Hippocampal formation (tissue), 2 donors: ENCODE measurements at places on chromosomes 2 and 18.

DNA sequence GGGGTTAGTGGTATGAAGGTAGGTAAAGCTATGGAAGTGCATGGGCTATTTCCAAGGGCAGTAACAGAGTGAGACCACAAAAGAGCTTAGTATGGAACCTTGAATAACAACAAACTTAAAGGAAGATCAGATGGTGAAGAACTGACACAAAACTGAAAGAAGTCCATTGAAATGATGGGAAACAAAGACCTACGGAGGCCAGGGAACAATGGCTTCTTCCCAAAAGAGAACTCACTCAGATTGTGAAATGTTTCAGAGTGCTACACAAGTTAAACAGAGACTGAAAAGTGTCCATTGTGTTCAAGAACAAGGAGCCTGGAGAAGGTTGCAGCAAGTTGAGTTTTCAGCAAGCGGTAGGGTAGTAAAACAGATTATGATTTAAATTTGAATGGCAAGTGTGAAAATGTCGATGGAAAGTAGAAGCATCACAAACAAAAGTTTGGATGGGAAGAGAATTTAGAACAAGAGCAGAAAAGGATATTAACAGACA lies 700.0 kb upstream of the NXPH2 start:
- DNase-seq = no peak

DNA sequence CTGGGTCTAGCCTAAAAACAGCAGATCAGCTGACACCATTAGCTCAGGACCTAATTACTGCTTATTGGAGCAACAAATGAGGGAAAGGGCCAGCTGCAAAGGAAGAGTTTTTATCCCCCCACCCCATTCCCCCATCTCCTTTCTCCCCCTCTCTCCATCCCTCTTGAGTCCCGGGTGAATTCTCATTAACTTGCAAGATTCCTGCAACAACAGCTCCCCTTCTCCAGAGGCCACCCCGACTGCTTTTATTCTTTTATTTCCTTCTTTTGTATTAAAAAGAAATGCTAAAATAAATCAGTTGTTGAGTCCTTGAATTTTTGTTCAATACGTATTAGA lies 473 bp upstream of the NOL4 start:
- no peak for DNase-seq

DNA sequence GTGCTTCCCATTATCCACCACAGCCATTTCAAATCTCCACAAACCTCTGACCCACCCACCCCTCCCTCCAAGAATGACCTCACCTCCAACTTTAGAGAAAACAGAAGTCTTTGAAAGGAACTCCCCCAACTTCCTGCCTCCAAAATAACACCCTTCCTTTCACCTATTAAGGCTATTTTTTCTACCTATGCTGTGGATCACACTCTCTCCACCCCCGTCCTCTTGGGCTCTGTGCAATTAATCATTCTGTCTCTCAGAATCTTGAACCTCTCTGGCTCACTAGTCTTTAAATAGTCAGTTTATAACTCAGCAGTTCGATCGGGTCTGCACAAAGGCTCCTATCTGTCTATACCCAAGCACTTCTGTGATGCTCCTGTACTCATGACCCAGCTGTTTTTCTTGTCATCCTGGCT lies 37.3 kb upstream of the XPO1 start:
- no peak for DNase-seq

GRCh38 chr2:23425885-23426262 lies 40.9 kb downstream of the KLHL29 start:
- DNase-seq = no peak

DNA sequence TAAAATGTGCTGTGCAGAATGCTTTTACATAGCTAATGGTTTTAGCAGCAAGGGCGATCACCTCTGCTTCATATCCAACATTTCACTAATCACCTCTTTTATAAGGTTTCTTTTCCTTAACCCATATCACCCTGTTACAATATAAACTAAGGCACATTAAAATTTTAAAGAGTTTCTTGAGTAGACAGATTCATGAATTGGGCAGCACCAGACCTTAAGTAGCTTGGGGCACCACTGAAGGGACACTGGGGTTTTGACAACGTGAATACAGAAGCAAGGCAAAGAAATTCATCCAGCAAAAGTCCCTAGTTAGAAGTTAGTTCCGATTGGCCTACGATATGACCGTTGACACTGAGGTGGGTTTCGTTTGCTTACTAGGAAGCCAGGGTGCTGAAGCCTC lies 44.0 kb upstream of the RALBP1 start:
- DNase-seq = no peak

- DNase-seq = no peak
These were observed 16.8 kb downstream of the CXCR1 start for GRCh38 chr2:218149848-218150440.

DNA sequence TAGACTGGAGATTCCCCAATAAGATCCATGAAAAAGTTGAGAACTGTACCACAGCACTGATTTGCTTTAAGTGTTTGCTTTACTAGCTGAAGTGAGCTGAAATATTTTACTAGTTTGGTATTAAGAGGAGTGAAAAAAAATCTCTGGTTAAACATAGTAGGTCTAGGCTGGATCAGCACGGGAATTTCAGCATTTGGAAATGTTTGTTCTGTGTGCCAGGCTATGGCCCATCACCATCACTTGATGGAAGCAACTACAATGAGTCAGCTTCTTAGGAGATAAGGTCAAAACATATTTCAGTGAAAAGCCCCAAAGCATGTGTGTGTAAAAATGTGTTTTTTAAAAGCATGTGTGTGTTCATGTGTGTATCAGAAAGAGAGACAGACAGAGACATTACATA lies 131.4 kb upstream of the DNMT3A start:
- no peak for DNase-seq

DNA sequence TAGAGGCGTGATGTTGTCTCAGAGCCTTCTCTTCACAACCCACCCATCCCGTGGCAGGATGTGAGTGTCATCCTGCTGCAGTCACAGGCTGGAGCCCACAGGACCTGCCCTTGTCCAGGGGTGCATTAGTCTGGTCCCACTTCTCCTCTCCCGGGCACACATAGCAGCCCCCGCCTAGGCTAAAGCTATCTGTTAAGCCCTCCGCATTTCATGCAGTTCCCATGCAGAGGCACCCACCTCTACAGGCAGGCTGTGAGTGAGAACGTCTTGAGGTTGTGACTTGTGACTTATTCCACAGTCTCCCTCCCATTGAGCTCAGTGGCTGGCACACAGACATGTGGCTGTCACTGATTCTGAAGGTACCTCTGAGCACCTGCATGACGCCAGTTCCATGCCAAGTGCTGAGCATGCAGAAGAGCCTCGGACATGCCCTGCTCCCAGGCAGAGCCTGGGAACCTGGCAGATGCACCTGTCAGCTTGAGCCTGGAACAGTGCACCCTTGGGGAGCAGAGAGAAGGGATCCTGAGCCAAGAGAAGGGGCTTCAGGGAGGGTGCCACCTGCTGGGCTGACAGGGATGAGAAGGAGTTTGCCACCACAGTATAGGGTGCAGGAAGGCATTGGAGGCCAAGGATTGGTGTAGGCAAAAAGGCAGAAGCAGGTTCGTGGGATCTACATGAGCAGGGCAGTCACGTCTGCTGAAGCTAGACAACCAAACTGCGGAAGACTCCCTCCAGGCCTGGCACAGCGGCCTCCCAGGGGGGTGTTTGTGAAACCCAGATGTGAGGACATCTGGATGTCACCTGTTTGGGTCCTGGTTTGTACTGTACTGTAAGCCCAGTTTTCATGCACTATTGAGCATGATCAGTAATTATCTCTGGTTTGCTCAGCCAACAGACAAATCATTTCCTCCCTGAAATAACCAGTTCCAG lies 213.6 kb downstream of the GLI2 start:
- no peak for DNase-seq

DNA sequence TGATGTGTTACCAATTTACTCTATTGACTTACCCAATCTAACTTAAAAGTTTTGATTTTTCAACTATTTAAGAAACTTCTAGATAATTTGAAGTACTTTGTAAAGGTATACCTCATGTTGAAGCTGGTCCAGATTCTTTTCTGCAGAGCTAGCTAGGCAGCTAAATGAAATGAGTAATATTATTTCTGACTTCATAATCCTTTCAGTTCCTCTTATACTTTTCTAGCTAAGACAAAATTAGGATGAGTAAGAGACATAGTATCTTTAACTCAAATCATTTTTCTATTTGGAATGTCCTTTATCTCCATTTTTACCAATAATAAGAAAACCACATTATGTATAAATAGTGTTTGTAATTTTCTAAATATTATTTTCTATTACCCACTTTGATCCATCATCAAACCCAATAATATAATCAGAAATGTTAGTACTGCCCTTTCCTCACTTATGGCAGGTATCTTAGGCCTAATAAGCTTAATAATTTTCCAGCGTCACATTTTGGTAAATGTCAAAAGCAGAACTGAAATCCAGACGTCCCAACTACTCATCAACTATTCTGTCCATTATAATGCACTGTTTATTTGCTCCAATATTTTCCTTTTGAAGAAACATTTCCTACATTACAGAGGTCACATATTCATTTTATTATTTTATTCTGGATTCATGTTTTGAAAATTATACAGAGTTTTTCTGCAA lies 456.6 kb downstream of the THSD7B start:
- DNase-seq = no peak
